ENCODE measurements at places on chromosomes 1 and 21. TPM values are rescaled to one million over a fixed set of nuclear protein-coding genes. Genes with fewer than 3 reads are reported as not detected.

The TTLL7 gene
- total RNA-seq = 21.3 TPM

The DIO1 gene
- total RNA-seq = not detected

The FCGR3A gene
- total RNA-seq = not detected

The SUSD4 gene
- 0.92 TPM for total RNA-seq

The IL20 gene
- not detected for total RNA-seq

The KCNJ15 gene
- total RNA-seq = 19.8 TPM

The A3GALT2 gene
- not detected for total RNA-seq

DNA sequence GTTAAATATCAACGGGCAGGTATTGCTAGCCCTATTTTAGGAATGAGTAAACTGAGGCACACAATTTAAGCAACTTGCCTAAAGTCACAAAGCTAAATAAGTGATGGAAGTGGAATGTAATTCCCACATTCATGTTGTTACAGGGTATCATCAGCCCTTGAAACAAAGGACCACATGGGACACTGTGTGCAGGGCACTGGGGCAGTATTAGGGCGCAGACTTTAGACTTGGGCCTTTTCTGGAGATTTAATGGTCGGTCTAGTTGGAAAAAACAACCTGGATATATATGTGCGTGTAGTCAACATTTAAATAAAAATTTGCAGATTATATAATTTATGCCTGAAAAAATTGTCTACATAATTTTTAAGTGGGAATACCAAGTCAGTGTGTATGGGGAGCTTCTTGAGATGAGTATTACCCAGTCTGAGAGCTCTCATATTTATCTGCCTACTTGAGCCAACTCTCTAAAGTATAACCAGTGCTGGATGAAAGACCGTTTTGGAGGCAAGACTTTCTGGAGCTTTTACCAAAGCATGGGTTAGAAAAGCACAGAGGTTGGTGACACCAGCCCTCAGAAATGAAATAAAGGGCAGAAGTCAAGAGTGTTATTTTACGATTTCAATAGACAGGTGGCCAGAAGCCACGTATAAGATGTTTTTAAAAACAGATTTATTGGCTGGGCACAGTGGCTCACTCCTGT, 1.6 kb downstream of the KDM1A start:
- DNase-seq = peak; percentile 59

- DNase-seq = no peak
These were observed 175.8 kb downstream of the APP start for GRCh38 chr21:25994758-25995163.

GRCh38 chr1:61887076-61887867, 145.0 kb downstream of the PATJ start:
- no peak for DNase-seq

DNA sequence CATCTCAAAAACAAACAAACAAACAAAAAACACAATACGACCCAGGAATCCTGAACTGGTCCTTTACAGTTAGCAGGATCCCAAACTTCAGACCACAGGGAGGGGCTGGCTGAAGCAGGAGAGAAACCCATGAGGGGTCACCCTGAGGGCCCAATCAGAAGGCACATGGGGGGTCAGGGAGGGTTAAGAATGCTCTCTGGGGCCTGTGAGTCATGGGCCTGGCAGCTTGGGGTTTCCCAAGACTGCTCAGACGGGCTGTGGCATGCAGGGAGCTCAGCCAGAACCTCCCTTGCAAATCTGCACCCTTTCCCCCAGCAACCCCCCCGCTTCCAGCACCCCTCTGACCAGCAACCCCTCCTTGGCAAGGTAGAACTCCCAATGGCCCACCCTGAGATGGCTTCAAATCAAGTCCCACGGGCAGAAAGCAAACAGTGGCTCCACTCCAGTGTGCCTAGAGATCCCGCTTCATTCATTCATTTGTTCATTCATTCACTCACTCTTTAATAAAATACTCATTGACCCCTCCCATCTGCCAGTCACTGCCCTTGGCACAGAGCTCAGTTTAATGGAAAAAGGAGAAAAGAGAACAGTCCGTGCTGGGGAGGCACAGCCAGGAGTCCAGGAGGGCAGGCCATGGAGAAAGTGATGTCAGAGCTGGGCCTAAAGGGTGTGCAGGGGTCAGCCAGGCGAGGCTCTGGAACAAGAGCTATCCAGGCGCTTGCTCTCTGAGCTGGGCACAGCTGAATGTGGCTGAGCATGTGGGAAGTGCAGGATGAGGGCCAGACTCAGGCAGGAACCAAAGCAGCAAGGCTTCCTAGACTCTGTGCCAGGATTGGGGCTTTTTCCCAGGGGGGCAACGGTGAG, 8.2 kb downstream of the UQCRHL start:
- peak; percentile 98 for DNase-seq

- DNase-seq = no peak
These were observed 6.7 kb downstream of the OR2T11 start for GRCh38 chr1:248627971-248628844.

- no peak for DNase-seq
These were observed 21.8 kb downstream of the ADORA1 start for GRCh38 chr1:203149188-203149840.

DNA sequence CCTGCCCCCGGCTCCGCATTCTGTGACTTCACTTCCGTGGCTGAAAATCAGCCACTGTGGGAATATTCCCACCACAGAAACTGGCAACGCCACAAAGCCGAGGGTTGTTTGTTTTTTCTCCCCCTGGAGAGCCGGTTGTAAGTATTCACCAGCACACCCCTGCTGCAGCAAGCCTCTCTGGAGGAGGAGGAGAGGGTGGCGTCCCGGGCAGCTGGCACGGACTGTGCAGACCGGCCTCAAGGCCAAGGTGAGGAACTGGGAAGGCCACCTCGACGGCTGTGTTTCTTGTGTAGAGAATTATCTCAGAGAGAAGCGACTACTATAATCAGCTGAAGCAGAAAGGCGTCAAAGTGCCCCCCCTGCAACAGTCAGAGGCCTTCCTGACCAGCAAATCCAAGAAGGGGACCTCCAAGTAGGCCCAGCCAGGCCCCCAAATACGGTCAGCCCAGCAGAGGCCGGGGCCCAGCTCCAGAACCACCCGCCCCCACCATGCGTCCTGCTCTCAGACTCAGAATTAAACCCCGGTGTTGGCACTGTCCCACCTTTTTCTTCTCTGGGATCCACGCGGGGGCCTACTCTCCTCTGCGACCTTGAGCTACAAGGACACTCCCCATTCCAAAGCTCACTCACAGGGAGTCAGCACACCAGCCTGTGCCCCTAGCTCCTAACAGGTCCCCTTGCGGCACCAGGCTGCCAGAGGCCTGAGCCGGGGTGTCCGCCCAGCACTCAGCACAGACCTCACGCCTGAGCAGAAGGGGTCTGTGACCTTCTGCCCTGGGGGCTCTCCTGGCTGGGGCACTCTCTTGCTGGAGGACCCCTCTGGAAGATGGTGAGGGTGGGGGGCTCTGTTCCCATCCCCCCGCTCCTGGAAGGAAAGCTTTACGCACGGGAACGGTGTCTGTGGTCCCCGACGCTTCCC, 1.2 kb upstream of the SMIM1 start:
- no peak for DNase-seq

DNA sequence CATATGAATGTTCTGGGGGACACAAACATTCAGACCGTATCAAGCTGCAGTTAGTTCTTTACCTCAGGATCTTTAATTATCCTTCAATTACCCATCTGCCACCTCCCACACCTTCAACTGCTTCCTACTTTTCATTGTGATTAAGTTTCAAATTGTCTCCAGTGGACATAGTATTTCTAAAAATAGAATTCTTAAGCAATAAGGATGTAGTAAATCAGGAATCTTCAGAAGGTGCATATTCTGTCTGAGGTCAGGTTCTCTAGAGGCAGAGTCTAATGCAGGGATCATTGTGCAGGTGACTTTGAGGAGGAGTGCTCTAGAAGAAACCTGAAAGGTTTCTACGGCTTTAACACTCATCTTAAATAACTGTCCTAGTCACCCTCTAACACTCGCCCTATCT, 102.6 kb upstream of the PPP2R5A start:
- no peak for DNase-seq

GRCh38 chr1:90504509-90504908, 212.6 kb downstream of the BARHL2 start:
- no peak for DNase-seq

- no peak for DNase-seq
These were observed 90.6 kb downstream of the GPATCH2 start for GRCh38 chr1:217540321-217540720.

DNA sequence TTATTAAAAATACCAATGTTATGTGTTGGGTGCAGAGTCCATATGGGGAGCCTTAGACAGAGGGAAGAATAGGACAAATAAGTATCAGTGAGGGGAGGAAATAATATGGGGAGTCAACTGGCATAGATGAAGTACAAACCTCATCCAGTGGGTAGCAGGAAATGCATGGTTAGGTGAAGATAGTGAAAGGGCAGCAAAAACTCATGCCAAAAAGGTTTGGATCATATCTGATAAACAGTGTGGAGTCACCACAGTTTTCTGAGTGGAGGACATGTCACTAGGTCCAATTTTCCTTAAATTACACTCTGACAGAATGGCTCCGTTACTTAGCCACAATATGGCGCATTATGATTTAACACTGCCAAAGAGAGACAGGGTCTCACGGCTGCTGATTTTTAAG, 10.3 kb downstream of the DUSP23 start:
- DNase-seq = no peak

- peak; percentile 71 for DNase-seq
These were observed 363.0 kb downstream of the SETD4 start for GRCh38 chr21:35697321-35697808.

- no peak for DNase-seq
These were observed 212.3 kb downstream of the NCAM2 start for GRCh38 chr21:21210552-21210951.

DNA sequence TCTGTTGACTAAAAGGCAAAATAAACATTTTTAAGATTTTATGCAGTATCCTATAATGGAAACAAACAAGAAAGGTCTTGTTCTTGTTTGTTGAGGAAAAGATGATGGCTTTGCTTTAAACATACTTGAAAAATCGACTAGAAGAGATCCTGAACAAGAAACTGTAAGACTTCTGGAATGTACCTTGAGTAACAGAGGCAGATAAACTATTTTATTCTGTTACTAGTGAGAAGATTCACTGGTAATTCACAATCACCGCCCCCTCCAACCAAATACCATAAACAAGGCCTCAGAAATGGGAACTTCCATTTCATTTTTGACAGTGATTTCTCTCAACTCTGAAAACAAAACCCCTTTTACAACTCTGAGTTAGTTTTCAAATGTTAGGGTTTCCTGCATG, 18.1 kb downstream of the TSEN15 start:
- no peak for DNase-seq

- DNase-seq = peak; percentile 35
These were observed 200.4 kb downstream of the DNM3 start for GRCh38 chr1:172041742-172042141.

DNA sequence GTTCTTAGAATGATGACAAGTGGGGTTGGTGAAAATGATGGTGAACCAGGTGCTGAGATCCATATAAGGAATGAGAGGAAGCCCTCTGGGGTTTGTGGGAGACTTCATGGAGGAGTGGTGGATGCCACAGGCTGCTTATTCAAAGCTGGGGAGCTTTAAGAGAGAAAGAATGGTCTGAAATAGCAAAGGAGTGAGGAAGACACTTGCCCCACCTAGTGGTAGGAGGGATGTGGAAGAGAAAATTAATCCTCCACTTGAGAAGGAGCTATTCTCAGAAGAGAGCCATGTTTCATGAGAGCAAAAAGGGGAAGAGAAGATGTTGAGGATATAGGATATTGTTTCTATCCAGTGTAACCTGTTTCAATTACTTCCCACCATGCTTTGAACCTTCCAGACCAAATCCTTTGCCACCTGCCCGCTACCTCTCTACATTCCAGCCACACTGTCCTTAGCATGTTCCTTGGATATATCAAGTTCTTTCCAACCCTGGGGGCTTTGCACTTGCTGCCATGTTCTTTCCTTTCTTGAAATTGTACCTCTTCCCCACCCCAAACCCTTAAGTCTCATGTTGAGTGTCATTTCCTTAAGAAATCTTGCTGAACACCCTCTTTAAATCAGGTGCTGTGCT, 19.6 kb upstream of the ZNF648 start:
- peak; percentile 18 for DNase-seq

DNA sequence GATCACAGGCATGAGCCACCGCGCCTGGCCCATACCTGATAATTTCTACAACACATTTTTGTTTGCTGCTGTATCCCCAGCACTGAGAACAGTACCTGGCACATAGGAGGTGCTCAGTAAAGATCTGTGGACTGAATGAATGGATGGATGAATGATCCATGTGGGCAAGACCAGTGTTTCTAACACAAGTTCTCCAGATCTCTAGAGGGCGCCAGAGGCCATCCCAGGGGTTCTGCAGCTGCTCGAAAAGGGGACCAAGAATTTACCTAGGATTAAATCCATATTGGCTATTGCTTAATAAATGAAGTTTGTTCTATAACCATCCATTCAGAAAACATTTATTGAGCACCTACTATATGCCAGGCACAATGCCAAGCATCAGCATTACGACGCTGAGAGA, 167.7 kb downstream of the ACTL8 start:
- peak; percentile 23 for DNase-seq

GRCh38 chr1:184380468-184380867, 6.4 kb upstream of the C1orf21 start:
- DNase-seq = no peak

DNA sequence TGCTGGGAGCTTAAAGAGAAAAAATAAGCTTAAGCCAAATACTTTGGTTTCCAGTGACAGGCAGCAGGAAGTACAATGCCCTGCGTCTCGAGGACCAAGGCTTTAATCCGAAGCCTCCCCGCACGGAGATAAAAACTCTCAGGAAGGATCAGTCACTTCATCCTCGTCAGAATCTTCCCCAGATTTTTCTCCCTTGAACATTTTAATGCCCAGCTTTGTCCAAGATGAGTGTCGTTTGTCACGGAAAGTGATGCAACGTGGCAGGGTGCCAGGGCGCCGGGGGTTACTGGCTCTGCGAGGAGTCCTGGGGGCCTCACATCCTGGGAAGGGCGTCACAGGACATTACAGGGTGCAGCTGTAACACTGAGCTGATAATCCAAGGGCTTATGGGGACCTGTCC, 25.2 kb upstream of the PCBP3 start:
- DNase-seq = peak; percentile 43

GRCh38 chr1:60861961-60862567, 220.3 kb upstream of the NFIA start:
- no peak for DNase-seq

DNA sequence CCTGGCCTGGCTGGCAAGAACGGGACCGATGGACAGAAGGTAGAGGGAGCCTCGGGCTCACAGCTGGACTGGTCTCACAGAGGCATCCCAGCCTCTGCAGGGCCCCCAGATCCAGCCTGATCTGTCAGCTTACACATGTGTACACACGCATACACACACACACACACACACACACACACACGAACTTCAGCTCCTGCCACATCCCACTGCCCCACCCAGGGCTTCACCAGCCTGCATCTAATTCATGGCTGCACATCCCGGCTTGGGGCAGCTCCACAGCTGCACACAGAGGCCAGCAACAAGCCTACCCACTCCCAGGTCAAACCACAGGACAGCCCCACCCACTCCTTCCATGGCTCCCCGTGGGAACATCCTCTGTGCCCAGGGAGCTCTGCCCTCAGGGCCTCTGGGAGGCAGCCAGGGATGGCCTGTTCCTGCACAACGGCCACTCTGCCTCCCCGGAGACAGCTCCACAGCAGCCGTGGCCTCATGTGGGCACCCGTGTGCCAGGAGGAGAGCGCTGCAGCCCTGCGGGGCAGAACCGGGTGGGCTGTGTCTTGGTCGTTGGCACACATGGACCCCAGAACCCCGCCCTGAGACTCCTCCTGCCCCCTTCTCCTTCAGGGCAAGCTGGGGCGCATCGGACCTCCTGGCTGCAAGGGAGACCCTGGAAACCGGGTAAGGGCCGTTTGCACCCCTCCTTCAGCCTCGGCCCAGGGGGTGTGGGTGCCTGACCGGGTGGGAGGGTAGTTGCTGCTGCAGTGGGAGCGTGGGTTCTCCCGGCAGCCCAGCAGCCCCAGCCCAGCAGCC, 19.1 kb downstream of the COL6A2 start:
- peak; percentile 76 for DNase-seq

Data from LHCN-M2 (cell line).